ENCODE measurements at places on chromosomes 3 and 15.

DNA sequence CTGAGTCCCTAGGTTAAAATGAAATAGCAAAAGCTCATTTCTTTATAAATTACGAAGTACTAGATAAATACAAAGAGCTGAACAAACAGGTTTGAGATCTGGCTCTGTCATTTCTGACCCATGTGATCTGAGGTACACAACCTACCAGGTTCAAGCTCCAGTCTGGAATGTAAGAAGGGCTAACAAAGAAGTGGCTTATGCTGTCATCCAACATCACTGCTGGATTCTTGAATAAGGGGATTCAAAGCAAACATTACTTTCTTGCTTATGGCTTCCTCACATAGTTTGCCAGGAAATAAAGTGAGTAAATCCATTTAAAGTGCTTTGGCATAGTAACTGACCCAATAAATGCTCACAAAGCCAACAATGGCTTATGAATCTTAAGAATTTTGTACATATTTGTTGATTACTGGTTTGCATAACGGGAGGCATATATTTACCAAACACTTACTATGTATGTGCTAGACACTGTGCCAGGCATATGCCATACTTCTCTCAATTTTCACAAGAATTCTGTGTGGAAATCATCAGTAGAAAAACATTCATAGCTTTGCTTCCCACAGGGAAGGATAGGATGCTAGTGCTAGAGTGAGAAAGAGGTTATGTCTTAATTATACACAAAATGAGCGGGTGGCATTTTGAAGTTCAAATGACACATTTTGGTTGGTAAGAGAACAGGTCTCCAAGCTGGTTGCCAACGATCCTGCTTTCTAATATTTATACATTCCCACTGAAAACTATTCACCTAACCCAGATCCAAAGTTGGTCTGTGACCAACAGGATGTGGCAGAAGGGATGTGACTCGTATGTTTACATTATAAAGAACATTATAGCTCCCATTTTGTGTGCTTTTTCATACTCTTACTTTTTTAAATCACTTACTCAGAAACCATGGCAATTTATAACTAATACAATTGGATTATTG lies 38.7 kb upstream of the CSPG5 start:
- DNase-seq: no peak

DNA sequence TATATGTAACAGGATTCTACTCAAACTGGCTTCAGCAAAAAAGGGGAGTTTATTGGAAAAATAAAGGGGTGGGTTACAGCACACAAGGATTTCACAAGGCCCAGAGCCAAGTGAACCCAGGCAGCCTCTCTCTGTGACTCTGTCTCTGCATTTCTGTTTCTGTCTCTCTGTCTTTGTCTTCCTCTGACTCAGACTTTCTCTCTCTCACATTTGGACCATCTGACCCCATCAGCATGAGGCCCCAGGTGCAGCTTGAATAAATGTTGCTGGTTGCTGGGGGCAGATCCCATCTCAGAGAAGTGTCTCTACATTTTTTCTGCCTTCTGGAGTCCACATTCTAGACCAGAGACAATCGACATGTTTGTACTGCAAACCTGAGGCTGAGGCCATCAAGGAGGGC lies 45.0 kb downstream of the RPLP1 start:
- no peak for DNase-seq

- no peak for DNase-seq
Measured at GRCh38 chr3:141904203-141904602, 27.8 kb downstream of the ATP1B3 start.

GRCh38 chr3:9826815-9827573 lies 16.8 kb downstream of the RPUSD3 start:
- DNase-seq: no peak

DNA sequence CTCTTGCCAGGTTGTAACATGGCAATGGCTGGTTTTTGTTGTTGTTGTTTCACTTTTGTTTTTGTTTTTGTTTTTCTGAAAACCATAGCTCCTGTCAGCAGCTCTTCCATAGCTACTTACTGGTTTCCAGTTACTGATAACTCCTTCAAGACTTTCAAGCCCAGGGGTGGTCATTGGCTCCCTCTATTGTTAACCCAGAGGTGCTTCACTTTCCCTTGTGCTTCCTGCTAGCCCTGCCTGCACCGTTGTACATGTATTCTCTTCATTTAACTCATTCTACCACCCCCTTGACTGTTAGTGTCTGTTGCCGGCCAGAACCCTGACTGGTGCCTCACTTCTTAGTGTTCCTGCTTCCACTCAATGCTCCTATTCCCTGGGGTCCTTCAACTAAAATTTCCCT lies 4.2 kb upstream of the TRAT1 start:
- peak; percentile 17 for DNase-seq

DNA sequence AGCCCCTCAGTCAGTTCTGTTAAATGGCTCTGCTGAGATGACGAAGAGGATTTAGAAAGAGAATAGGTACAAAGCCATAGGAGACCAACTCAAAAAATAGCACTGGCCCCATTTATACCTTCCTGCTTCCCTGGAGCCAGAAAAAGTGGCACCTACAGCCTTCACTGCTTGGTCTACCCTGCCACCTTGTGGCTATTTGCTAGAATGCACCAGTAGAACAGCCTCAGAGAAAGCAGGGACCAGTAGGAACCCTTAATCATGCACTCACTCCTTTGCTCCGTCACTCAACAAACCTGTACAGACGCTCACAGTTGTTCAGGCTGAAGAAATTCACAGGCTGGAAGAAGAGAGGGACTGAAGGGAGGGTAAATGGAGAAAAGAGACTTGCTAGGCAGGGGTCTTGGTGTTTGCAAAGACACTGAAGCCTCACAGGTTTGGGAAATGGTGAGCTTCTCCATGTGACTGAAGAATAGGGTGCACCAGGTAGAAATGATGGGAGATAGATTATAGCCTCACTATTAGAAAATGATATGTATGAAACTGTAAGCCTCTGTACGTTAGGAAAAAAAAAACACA lies 12.1 kb upstream of the RTP2 start:
- DNase-seq: peak; percentile 51

DNA sequence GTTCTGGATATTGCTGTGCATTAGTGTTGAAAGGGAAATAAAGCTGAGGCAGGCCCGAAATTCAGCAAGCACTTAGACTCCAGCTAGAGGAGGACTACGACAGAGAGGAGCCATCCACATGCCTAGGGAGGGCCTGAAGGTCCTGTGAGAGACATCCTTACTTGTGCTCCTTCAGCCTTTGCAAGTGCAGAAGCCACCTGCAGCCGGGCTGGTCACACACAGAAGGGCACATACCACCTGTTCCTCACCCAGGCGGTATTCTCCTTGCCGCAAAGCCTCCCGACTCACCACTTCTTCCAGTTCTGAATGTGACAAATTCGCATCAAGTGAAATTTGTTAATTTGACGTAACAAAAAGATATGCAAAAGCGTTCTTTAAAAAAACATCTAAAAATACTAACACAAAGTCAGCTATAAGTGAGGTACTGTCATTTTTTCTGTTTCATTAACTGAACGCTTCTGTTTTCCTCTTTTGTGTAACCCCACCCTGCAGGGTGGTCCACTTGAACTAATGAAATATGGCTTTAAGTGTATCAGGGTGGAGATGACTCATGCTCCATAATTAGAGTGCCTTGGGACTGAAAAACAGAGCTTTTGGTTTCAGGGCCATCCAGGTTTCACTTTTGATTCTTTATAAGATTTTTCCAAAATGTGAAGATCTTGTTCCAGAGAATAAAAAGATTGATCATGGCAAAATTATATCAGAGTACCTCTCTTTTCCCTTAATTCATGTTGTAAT lies 467.9 kb upstream of the ATP11B start:
- no peak for DNase-seq

DNA sequence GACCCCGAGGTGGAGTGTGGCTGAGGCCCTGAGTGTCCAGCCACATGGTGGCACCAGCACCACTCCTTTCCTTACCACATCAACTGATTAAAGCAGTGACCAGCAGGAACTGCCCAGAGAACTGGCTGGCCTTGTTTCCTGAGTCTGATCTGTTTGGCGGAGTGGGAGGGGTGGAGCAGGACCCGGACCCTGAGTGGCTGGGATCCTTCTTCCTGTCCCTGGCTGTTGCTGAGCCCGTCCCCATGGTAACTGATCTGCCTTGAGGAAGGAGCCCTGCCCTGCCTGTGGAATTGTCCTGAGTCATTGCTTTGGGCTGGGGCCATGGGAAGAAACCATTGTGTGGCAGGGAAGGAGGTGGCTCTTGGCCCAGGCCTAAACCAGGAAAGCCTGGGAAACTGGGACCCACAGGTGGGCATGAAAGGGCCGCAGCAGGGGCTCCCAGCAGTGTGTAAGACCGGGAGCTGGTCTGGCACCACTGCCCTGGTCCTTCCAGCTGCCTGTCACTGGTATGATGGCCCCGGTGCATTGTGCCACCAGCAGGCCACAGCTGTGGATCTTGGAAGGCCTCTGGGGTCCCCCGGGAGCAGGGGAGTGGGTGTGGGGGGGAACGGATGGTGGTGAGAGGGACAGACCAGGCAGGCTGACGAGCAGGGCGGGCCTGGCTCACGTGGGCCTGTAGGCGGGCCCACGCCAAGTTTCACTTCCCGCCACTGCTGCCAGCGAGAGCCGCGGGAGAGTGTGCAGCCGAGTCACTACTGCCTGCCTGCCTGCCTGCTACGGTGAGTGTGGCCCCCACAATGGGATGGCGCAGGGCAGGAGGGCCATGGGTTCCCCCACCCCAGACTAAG lies 19.2 kb downstream of the ATRIP start:
- DNase-seq: peak; percentile 76

DNA sequence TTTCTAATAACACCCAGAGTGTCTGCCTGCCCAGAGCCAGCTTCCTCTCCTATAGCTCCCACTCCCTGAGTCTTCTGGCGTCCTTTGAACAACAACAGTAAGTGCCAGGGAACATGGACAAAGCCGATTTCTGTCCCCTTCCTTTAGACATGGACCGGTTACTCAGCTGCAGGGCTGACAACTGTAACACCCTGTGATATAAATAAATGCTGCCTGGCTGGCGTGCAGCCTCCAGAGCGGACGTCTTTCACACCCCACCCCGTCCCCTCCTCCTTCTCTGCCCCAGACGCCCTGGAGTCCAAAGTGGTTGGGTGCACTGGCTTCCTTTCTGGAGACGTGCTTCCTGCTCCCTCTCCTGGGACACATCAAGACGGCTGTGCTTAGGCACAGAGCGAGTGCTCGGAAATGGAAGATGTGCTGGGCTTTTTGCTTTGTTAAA lies 281.9 kb upstream of the LRRFIP2 start:
- no peak for DNase-seq

DNA sequence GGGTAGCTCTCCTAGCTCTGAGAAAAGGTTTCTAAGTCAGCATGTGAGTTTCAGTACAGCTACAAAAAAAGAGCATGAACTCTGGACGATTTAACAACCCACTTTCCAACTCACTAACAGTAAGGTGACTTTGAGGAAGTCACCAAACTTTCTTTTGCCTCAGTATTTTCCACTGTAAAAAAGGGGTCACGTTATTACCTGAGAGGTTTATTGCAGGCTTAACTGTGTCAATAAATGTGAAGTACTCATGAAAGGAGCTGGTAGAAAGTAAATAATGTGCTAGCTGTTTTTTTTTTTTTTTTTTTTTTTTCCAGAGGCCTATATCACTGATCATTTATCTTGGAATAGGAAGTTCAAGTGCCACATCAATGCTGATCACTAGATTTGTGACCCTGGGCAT lies 89.3 kb downstream of the PLSCR2 start:
- DNase-seq: no peak

Measured in stimulated activated naive CD4-positive, alpha-beta T cell treated with Interleukin-2 at 50 U/mL for 16 hours (primary cell).